Left ventricle myocardium superior (tissue), 1 donor: ENCODE measurements at places on chromosomes 2 and 18. TPM values are rescaled to one million over a fixed set of nuclear protein-coding genes. Genes with fewer than 3 reads are reported as not detected.

IL36RN gene
- not detected for total RNA-seq

UPP2 gene
- not detected for total RNA-seq

- no peak for DNase-seq
Observed at GRCh38 chr2:121382744-121383143, 97.7 kb upstream of the TFCP2L1 start.

DNA sequence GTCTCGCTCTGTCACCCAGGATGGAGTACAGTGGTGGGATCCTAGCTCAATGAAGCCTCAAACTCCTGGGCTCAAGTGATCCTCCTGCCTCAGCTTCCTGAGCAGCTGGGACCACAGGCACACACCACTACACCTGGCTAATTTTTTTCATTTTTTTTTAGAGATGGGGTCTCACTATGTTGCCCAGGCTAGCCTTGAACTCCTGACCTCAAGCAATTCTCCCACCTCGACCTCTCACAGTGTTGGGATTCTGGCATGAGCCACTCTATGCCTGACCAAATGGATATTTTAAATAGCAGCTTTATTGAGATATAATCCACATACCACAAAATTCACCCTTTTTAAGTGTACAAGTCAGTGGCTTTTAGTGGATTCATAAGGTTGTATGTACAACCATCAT is 11.1 kb downstream of the RNF149 start:
- DNase-seq = no peak

- DNase-seq = no peak
Observed at GRCh38 chr18:76487782-76488181, 7.3 kb downstream of the ZNF516 start.
